ENCODE measurements at places on chromosomes 1 and 21. TPM values are rescaled to one million over a fixed set of nuclear protein-coding genes. Genes with fewer than 3 reads are reported as not detected.

Gene PYGO2
- 6.5 TPM for total RNA-seq

Gene RAP1GAP
- 0.23 TPM for total RNA-seq

Gene PIK3CD
- 6.6 TPM for total RNA-seq

Gene NR5A2
- total RNA-seq: not detected

Gene ABCA4
- total RNA-seq: 0.15 TPM

Gene MYOCOS
- under 0.01 TPM for total RNA-seq

Gene TDRKH
- total RNA-seq: 2.0 TPM

Gene TRAF3IP3
- not detected for total RNA-seq

Measured in smooth muscle cell of the coronary artery (primary cell).